Stimulated activated CD4-positive, alpha-beta T cell treated with anti-CD3 and anti-CD28 coated beads, Interleukin-4, amount 100 ng/mL, for 1 hour (primary cell): ENCODE measurements at places on chromosomes 3 and 15.

GRCh38 chr3:50241713-50242380 is 5.8 kb downstream of the GNAI2 start:
- DNase-seq, result no peak

- no peak for DNase-seq
Observed at GRCh38 chr3:195451373-195452015, 8.7 kb upstream of the ACAP2 start.

- no peak for DNase-seq
Observed at GRCh38 chr3:168975576-168975975, 687.9 kb downstream of the MECOM start.

DNA sequence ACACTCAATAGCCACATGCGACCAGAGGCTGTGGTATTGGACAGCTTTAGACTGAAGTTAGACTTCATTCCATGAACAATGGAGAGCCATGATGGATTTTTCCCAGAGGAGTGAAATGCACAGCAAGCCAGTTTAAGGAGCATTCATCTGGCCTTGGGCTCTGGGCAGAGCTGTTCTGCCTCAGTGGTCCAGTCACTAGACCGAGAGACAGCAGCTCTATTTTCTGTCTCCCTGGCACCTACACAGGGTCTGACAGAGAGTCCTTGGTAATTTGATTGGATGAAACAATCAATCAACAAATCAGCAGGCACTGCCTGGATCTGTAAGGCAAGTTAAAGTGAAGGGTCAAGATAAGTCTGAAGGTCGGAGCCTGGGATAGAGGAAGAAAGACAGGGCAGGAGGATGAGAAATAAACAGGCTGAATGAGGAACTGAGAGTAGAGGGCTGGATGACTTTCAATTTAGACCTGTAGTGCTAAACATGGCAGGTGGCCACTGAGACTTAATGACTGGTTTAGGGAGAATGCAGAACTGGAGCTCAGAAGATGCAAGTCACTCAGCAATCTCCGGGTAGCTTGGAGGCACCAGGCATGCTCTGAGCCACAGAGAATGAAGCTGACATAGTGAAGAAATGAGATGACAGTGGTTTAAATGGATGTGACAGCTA is 98.5 kb upstream of the SLC25A36 start:
- DNase-seq, result no peak

GRCh38 chr3:46708401-46709156 is 7.4 kb downstream of the TMIE start:
- no peak for DNase-seq

DNA sequence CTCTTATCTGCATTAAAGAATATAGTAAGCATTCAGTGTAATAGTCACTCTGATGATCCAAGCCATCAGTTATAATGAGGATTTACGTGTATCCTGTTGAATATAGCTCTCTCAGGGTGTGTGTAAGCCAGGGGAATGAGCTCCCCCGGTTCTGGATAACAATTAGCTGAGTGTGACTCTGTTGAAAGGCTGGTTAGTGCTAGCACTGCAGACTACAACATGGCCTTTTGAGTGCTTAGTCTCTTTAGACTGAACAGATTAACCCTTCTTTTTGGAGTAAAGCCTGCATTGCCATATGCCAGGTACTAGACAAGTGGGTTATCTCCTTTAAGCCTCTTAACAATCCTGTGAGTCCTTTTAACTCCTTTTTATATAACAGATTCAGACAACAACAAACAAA is 119.5 kb downstream of the TMEM108 start:
- DNase-seq, result no peak

- DNase-seq, result no peak
Observed at GRCh38 chr15:29070471-29071231, 184.9 kb downstream of the APBA2 start.

DNA sequence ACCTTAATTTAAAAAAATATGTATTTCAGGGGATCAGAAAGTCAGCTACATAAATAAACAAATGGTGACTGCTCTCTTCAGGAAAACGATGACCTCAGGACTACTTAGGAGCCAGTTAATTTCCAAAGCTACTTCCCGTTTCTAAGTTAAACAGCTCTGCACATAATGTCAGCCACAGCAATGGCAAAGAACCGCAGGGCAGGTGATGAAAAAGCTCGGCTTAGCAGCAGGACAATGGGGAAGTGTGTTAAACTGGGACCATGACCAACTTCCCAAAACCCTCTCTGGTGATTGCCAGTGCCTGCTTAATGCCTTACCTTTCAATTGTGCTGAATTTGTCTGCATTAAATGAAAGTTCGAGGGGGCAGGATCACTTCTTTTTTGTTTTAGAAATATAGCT is 258.9 kb downstream of the FHIT start:
- no peak for DNase-seq

DNA sequence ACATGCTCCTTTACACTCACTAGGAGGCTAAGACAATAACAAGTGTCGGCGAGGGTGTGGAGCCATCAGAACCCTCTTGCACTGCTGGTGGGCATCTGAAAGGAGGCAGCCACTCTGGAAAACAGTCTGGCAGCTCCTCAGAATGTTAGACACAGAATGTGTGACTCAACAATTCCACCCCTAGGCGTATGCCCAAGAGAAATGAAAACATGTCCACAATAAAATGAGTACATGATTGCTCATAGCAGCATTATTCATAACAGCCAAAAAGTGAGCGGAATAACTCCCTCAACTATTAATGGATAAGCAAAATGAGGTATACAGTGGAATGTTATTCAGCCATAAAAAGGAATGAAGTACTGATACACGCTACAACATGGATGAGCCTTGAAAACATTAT is 57.8 kb downstream of the WNT7A start:
- DNase-seq, result no peak

DNA sequence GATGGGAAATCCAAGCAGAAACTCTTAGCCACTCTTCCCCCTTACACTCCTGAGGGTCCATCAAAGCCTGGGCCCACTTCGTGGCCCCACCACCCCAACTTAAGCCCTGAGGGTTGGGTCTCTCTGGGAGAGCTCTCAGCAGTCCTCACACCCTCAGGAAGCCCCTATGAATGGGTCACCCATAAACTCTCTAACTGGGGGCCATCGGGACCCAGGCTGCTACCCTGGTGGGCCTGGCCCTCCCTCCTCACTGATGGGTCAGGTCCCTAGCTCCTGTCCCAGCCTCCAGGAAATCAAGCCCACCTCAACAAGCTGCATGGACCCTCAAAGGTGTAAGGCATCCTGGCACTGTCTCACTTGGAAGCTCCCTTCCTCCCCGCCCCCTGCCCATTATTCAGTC is 19.4 kb downstream of the SH2D7 start:
- DNase-seq, result no peak

GRCh38 chr3:105700575-105700974 is 168.2 kb downstream of the CBLB start:
- no peak for DNase-seq

DNA sequence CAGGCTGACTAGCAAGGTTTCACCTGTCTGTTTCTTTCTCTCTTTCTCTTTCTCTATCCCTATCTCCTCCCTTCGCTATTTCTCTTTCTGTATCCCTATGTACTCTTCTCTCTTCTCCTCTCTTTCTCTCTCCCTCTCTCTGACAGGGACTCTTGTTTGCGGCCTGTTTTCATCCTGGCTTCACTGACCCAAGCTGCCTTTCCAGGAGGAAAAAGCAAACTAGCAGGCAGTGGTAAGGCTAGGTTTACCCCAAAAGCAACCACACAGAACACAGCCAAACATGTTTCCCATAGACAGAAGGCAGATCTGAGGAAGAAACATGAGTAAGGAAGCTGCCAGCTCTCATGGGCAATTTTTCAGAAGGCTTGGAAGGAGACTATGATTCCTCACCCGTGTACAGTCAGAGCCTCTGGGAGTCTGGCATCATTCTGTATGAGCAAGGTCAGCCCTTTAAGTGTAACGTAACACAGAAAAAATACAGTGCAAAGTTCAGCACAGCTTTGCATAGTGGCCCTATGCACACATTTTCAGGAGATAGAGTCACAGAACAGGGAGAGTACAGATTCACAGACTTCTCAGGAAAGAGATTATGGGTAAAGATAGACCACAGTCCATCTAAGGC is 61.0 kb downstream of the OCA2 start:
- no peak for DNase-seq

GRCh38 chr15:48507416-48508065 is 138.0 kb downstream of the FBN1 start:
- DNase-seq, result no peak

- no peak for DNase-seq
Observed at GRCh38 chr15:78879517-78880241, 7.0 kb downstream of the MORF4L1 start.

DNA sequence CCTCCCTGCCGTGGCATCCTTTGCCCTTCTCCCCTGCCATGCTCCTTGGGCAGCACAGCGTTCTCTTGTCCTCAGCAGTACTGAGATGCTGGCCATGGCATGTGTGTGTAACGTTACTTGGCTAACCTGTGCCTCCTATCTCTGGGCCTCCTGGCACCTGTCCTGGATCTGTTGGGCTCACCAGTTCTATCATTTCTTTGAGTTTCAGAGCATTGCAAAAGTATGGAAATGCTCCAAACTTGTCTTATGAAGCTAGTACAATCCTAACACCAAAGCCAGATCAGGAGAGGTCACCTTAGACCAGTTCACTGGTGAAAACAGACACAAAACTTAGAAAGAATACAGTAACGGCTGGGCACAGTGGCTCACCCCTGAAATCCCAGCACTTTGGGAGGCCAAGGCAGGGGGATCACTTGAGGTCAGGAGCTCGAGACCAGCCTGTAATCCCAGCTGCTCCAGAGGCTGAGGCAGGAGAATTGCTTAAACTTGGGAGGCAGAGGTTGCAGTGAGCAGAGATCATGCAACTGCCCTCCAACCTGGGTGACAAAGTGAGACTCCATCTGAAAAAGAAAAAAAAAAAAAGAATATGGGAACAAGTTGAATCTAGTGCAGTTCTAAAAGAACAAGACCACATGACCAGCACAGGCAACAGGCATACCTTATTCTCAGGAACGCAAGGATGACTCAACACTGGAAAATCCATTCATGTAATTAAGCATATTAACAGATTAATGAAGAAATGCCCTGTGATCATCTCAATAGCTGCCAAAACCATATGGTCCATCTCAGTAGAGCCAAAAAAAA is 62.4 kb upstream of the TRPM1 start:
- no peak for DNase-seq

DNA sequence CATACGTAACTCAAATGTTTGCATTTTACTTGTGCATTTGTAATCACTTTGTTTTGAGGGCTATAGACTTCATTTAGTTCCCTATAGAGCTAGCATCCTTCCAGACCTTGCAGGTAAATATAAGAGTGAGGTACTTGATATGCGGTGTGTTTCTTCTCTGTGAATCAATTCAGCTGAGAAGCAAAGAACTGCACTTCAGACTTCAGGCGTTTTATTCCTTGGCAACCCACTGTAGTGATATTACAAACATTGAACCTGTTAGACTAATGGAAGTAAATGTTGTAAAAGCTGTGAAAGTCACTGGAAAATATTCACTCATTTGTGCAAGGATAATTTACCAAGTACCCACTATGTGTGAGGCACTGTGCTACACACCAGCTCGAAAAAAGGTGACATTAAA is 94.1 kb upstream of the CHL1 start:
- DNase-seq, result no peak

DNA sequence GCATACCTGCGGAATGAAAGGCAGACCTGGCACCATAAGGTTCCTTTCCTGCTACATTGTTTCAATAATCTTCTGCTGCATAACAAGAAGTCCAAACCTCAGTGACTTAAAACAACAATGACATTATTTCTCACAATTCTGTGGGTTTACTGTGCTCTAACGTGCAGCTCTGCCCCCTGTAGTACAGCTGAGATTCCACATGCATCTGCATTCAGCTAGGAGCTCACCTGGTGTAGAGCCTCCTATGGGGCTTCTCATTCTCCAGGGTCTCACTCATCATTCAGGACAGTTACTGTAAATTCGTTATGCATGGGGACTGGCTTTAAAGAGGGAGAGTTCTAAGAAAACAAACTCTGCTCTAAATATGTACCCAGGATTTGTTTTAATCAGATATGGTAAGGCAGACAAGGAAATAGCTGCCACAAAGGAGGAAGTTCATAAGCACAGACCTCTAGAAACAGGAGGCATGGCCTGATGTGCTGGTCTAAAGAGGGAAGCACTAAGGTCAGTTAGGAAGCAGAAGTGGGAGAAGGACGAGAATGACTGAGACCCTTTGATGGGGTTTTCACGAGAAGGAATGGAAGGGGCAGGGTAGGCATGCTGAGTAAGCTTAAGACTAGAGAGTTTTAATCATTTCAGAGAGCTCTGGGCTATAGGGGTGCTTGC is 347.0 kb downstream of the NEK10 start:
- no peak for DNase-seq

- no peak for DNase-seq
Observed at GRCh38 chr15:83697716-83698115, 43.8 kb downstream of the ADAMTSL3 start.
